NCI-H1048 (cell line): ENCODE measurements at places on chromosomes 3 and 15.
A peak's percentile ranks its signal among the peaks of the same experiment; 100 is the strongest.

- no peak for DNase-seq
Measured at GRCh38 chr15:29674661-29675533, 147.4 kb downstream of the TJP1 start.

DNA sequence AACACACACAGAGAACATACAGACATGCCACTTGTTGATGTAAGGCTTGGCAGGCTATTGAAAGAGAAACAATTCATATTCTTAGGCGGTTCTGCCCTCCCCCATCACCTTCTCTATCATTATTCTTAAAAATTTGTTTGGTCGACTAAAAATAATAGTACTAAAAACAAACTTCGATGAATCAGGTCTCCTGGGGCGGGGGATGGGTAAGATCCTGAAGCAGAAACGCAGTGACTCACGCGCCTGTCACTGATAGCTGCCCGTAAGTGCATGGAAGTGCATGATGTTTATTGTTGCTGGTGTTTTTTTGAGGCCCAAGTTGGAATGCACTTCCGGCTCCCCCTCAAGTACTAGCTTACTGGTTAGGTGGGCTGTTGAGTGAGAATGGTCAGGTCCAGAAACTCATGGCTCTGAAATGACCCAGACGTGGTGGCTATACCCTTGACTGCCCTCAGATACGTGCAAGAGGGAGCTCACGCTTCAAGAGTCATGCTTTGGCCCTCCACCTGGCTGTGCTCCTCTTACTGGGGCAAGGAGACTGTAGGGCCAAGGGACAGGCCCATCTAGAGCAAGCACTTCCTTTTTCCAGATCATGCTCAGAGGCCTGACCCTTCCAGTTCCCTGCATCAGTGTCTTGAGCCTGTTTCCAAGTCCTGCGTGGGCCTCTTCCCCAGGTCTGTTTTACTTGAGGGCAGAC is 10.9 kb downstream of the SMAD3 start:
- DNase-seq = no peak

DNA sequence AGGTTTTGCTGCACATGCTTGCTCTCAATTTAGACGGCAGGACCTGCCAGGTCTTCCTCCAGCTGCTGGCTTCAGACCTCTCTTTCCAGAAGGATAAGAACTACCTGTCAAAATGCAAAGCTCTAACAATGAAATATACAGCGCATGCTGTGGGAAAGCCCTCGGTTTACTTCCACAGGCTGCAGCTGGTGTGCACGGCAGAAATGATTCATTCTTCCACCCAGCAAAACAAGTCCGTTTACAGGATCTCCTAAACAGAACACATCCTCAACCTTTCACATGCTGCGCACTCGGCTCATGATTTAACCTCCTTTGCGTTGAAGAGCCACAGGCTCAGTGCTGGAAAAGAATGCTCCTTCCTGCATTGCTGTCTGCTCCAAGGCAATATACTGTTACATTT is 92.4 kb upstream of the WNT5A start:
- DNase-seq = no peak

- DNase-seq = no peak
Measured at GRCh38 chr3:111336511-111336910, 205.5 kb upstream of the CD96 start.

- DNase-seq = no peak
Measured at GRCh38 chr15:40060236-40060961, 21.4 kb upstream of the SRP14 start.

DNA sequence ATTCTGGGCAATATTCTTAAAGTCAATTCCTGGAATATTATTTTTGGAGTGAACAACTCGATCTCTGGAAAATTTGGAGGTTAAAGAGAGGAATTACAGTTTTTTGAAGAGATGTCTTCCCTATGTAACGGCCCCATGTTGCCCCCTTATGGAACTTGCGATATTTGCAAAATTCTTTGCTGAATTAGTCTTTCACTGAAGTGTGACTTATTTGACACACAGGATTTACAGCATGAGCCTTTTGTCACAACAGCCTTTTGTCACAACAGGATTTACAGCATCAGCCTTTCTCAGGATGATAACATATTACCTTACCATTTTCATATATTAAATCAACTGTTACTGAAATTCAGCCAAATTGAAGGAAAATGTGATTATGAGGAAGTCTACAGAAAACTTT is 37.8 kb upstream of the SPTSSB start:
- DNase-seq = no peak

DNA sequence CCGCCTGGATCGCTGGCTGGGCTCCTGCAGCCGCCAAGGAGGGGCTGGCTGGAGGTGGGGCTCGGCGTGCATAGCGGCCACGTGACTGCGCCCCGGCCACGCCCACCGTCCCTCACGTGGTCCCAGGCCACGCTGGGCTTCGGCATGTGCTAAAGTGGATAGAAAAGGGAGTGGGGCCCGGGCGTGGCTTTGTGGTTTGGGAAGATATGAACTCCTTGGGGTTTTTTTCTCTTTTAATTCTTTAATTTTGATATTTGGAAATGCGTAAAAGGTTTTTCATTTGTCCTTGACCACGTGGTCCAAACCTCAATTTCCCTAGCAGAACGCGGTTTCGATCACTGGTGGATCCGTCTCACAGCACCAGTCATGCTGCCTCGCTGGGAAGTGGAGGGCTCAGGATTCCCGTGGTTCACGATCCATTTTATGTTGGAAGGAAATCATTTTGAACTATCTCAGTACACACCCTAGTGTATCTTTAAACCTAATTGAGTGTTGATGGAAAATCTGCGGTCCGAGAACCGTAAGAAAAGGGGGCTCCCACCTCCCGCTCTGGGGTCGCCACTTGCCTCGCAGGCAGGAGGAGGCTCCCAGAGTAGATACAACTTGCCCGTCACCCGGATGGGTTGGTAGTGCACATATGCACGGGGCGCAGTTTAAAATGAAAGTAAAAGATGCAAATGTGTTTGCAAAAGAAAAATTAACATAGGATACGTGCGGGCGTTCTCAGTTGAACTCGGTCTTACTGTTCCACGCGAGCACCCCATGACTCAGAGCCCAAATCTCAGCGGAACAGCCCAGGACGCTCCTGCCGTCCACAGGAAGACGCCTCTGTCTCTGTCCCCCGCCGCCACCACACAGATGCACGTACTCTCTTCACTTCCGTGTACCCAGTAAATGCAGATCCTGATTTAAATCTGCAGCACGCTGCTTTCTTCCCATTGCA is 141.9 kb downstream of the PGPEP1L start:
- DNase-seq = peak; percentile 80

DNA sequence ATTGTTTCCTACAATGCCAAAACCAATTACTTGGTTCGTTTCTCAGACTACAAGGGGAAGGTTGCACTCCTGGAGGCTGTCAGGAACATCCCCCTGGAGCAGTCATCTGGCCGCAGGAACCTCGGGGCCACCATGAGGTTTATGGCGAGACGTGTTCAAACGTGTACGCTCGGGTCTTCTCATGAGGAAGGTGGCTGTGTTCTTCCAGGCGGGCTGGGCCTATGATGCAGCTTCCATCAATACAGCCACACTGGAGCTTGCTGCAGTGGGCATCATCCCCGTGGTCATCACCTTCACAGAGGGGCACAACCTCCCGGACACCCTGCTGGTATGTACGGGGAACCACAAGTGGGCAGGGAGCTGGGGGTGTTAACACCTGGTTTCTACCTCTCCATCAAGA is 94.5 kb upstream of the COL6A5 start:
- no peak for DNase-seq

- DNase-seq = no peak
Measured at GRCh38 chr3:10753964-10754363, 62.1 kb upstream of the SLC6A11 start.

- no peak for DNase-seq
Measured at GRCh38 chr3:107855710-107856109, 235.1 kb downstream of the CD47 start.

GRCh38 chr3:50203113-50203808 is 1.8 kb upstream of the SLC38A3 start:
- DNase-seq = no peak

- no peak for DNase-seq
Measured at GRCh38 chr3:186368717-186369116, 6.7 kb upstream of the DGKG start.

DNA sequence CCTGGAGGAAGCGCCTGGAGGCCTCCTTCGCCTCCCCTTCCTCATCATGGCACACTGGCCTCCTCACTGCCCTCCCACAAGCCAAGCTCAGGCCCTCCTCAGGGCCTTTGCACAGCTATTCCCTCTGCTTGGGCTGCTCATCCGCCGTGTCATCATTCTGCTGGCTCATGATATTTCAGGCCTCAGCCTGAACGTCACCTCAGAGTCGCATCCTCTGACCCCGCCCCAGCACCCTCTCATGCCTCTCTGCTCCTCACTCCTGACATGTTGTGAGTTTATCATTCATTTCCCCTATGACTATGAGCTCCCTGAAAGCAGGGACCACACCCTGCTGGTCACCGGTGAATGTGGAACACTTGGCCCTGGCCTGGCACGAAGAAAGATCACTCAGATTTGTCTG is 20.7 kb upstream of the POC1A start:
- no peak for DNase-seq

GRCh38 chr3:133210656-133211055 is 172.5 kb downstream of the TMEM108 start:
- DNase-seq = no peak

GRCh38 chr3:185754920-185755319 is 69.9 kb downstream of the IGF2BP2 start:
- no peak for DNase-seq

DNA sequence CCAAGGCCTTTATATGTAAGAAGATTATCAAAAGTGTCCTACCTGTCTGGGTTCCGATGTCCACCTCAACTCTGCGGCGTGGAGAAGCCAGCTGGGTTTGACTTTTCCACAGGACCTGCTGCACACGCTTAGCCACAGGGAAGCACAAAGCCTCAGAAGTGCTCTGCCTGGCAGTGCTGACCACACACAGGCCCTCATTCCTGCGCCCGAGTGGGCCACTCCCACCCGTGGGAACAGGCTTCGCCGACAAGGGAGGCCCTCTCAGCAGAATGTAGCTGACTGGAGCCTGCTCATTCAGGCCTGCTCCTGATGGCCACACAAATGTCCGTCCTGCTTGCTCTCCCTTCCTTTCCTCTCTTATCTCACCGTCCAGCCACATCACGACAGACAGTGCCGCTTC is 221.4 kb upstream of the LRRN1 start:
- DNase-seq = no peak

DNA sequence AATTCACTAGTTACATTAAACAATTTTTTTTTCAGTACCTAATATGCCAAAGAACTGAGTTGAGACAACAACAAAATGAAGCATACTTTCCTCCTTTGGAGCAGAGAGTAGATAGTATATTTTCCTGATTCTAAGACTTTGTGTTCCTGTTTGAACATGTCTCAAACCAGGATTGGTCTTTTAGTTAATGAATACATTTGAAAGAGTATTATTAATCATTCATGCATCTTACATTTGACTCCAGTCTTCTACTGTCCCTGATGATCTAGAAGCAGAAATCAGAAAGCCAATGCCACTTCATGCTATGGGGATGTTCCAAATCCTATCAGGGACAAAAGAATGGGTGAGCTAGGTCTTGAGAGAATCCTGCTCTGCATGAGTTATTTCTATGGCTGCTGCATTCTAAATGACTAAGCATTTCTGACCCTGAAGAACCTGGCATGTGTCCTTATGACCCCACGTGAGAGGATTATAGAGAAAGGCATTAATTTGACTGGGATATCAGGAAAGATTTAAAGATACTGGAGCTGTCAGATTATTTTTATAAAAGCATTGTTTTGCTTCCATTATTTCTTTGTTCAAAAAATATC is 32.9 kb upstream of the MBNL1 start:
- no peak for DNase-seq

DNA sequence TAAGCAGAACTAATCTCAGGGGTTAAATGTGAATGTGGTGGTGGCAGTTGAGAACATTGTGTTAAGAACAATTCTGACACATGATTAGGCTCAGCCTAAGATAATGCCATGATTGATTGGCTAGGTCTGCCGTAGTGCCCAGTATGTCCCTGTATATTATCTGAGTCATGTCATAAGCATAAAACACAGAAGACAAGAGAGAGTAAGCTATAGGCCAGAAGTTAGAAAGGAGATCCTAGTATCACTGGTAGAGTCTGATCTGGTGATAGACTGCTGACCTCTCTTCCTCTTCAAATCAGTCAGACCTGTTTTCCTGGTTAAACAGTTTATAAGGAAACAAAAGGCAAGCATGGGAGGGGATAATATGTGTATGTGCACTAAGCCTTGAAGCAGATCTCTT is 30.1 kb upstream of the ATP8B4 start:
- DNase-seq = no peak

GRCh38 chr3:153097213-153097612 is 64.8 kb upstream of the RAP2B start:
- DNase-seq = no peak

- DNase-seq = no peak
Measured at GRCh38 chr15:77430652-77431051, 10.0 kb downstream of the HMG20A start.

GRCh38 chr3:137519602-137520001 is 244.5 kb upstream of the SOX14 start:
- no peak for DNase-seq

DNA sequence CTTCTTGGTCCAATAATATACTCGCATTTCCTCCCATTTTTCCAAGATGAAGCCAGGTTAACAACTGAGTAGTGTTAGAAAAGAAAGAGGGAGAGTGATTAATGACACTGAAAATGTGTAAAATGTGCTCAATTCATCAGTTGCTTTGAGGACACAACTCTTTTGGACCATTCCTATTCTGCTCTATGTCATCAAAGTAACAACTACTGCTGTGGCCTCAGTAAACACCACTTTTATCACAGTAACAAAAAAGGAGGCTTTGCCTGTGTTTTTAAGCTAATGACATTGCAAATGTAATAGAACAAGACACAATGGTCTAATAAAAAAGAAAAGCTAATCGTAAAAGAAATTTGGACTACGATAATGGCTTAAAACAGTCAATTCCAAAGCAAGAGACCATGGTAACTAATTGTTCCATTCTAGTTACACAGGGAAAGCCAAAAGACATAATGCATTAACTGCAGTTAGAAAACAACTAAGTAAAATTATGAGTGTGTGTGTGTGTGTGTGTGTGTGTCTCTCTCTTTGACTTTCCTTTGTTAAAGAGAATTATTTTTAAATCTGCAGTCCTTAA is 221.1 kb downstream of the MAGI1 start:
- no peak for DNase-seq

GRCh38 chr3:65955792-65956477 is 82.8 kb downstream of the MAGI1 start:
- DNase-seq = no peak

- no peak for DNase-seq
Measured at GRCh38 chr3:143951351-143951971, 20.2 kb upstream of the DIPK2A start.

GRCh38 chr15:33091983-33092693 is 102.4 kb downstream of the FMN1 start:
- no peak for DNase-seq

GRCh38 chr3:147412261-147412916 is 3.2 kb downstream of the ZIC1 start:
- DNase-seq = no peak

GRCh38 chr3:10973046-10973595 is 19.4 kb upstream of the SLC6A1 start:
- DNase-seq = no peak

GRCh38 chr15:57732526-57733331 is 26.2 kb downstream of the POLR2M start:
- peak; percentile 39 for DNase-seq

- DNase-seq = no peak
Measured at GRCh38 chr3:45688194-45688881, 858 bp upstream of the SACM1L start.
